ENCODE measurements at places on chromosomes 1 and 21.

DNA sequence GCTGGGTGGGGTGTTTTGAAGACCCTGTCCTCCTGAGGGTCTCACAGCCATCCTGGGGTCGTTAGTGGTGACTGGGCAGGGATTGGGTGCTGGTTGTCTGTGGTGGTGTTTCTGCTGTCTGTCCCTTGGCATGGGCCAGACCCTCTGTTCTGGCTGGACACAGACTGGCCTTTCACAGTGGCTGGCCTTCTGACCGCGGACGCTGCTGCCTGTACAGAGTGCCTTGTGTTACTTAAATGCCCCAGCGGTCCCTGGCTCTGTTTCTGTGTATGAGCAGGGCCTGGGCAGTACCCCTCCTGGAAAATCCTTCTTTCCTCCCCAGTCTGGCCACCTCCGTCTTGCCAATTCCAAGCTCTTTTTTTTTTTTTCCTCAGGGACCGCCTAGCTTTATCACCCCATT, 50.9 kb downstream of the SH3BGR start:
- DNase-seq, result no peak

DNA sequence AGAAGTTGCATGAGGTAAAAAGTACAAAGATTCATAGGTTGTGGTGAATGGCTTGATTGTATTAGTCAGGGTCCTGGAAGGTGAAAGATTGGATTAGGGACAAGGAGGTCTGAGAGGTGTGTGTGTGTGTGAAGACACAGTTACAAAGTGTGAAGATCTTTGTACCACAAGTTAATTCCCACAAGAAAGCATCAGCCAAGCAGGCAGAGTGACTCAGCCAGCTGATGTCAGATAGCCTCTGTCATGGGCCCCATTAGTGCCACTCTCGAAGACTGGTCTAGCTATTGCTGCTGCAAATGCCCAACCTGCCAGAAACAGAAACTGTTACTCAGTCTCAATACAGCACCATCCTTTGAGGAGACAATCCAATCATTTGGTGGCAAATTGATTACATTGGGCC, 96.5 kb downstream of the DTL start:
- DNase-seq, result no peak

DNA sequence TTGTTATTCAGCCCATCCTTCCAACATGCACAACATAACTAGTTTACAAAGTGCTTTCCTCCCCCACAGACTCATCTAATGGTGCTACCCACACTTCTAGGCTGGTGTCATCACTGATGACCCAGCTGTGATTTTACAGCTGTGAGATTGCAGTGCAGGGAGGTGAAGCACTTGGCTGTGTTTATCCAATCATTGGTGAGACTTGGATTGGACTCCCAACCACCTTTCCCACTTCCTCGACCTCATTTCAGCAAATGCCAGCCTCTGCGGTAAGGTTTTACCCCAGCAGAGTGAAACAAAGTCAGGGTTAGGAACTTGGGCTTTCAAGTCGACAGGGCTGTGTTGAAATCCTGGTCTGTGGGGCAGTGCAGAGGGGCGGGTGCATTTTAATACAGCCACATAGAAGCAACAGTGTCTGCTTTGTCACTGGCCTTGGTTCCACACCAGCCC, 22.1 kb downstream of the ECHDC2 start:
- DNase-seq, result no peak

- no peak for DNase-seq
These were observed 780.2 kb upstream of the ADGRL2 start for GRCh38 chr1:81020506-81020905.

GRCh38 chr1:54277451-54278341, 77.7 kb downstream of the MRPL37 start:
- no peak for DNase-seq

DNA sequence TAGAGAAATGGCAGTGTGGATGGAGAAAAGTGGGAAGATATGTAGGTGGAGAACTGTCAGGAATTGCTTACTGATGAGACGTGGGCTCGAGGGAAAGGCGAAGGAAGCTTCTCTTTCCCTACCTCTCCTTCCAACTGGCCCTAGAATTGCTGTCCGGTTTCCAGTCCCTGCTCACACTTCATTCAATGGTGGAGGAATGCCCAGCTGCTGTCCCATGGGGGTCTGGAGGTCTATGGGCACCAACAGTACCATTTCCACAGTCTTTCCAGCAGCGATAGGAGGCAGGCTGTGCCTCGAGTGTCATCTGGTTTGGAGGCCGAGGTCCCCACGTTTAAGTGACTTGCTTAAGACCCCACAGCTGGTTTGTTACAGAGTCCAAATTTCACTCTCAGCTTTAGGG, 31.5 kb upstream of the CD1D start:
- DNase-seq, result no peak

DNA sequence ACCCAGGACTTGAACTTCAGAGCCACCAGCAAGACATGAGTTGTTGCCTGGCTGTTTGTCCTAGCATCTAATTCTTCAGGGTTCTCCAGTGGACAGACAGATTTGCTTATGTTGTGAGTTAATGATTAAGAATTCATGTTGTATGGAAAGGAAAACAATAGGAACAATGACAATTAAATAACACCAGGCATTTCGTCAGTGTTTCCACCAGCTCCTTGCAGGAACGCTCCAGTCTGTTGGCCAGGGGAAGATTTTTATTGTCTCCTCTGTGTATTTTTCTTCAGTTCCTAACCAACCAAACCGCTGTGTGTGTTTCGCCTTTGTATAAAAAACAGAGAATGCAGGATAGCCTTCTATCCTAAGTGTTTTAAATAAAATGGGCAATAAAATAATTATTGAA, 64.4 kb upstream of the PTGFR start:
- no peak for DNase-seq

DNA sequence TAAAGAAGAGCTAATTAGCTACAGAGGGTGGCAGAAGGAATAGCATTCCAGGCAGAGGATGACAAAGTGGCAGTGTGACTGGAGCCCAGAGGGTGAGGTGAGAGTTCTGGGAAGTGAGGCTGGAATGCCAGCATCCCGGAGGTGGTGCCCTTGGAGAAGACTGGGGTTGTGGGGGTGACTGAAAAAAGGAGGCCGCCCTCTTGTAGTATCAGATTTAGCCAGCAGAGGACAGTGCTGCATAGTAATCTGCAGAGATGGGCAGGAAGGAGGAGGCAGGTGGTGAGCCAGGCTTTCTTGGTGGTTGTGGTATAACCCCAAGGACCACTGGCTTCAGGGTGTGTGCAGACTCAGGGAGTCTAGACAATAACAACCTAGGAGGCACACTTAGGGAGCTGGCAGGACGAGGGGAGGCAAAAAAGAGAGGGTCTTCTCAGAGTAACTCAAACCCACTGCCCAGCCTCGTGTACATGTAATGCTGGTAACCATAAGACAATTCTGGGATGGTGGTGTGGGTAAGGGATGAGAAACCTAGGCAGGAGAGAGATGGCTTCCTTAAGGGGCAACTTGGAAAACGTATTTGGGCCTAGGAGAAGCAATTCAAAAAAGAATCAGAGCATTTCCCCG, 30.5 kb downstream of the MROH7 start:
- no peak for DNase-seq

DNA sequence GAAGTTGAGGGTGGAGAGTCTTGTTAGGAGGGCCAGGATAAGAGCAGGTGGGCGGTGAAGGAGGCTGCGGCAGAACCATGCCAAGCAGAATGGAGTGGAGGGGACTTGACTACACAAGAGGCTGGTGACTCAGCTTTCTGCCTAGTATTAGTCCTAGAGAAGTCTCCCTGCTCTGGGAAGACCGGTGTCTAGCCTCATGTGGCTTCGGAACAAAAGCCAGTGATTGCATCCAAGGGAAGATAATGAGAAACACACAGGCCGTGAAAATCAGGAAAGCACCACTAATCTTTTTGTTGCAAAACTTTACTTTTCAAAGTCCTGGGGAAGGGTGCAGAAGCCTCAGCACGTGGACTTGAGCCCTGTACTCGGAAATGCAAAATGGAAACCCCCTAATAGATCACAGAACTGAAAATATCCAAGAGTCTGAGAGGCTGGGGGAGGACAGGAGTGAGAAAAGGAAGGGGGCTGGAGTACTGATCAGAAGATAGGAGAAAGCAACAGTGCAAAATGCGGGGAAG, 31.4 kb downstream of the DDR2 start:
- no peak for DNase-seq

GRCh38 chr1:225848030-225848955, 33.9 kb downstream of the TMEM63A start:
- no peak for DNase-seq

GRCh38 chr1:43839056-43839455, 94.5 kb upstream of the ARTN start:
- no peak for DNase-seq

- DNase-seq, result no peak
These were observed 66.3 kb downstream of the SLC27A3 start for GRCh38 chr1:153841463-153841994.

GRCh38 chr1:100382657-100383056, 30.4 kb downstream of the CDC14A start:
- no peak for DNase-seq

- DNase-seq, result no peak
These were observed 273.4 kb upstream of the CACYBP start for GRCh38 chr1:174726167-174726879.

DNA sequence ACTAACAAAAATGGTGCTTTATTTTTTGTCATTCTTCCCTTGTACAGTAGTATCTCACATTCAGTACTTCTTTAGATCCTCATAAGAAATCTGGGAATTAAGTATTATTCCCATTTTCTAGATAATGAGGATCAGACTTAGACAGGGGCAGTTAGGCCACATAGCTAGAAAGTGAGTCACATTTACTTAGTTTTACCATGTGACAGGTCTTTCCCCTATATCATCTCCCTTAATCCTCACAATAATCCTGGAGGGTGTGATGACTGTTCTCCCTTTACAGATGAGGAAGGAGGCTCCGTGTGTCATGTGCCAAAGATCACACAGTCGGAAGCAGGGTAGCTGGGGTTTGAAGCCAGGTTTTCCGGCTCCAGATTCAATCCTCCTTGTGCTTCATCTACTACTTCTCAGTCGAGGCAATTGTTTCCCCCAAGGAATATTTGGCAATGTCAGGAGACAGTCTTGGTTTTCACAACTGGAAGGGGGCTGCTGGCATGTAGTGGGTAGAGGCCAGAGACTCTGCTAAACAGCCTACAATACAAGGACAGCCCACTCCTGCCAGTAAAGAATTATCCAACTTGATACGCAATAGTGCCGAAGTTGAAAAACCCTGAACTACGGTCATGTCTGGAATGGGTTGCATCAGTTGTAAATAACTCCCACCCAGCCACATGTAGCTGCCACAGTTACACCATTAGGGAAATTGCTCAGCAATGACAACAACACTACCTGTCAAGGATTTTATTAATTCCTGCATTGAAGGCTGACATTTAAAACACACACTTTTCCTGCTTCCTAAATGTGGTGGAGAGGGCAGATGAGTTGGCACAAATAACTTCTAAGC, 54.5 kb downstream of the C8B start:
- DNase-seq, result no peak

GRCh38 chr1:219184337-219184736, 10.7 kb downstream of the LYPLAL1 start:
- no peak for DNase-seq

DNA sequence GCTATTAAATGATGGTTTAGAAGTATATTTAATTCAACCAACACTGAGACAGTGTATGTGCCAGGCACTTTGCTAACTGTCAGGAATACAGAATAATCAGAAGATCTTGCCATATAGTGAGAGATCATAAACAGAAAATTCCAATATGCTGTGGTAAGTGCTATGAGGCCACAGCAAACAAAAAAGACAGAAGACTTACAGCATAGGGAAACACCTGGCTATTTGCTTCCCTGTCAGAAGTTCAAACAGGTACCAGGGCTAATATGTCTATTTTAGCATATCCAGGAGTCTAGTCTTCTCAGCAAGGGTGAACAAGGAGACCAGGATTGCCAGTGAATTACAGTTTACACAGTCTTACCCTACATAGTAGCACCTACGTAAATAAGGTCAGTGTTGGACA, 30.4 kb downstream of the TRIT1 start:
- DNase-seq, result no peak

GRCh38 chr1:231757101-231757404, 130.5 kb downstream of the DISC1 start:
- no peak for DNase-seq

GRCh38 chr1:211381481-211382181, 55.0 kb downstream of the TRAF5 start:
- no peak for DNase-seq

DNA sequence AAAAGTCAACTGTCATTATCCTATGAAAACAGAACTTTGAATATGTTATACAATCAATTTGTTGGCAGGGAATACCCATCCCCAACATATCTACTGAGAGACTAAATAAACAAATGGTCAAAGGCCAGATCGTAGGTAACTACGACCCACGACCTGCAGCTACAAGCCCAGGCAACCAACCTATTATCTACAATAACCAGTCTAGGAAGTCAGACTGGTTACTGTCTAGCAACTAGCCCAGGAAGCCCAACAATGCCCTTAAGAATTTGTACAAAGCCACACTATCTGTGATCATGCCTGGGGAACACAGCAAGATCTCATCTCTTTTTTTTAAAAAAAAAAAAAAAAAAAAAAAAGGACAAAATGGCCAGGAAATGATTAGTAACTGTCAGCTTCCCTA, 58.7 kb downstream of the SMYD3 start:
- no peak for DNase-seq

DNA sequence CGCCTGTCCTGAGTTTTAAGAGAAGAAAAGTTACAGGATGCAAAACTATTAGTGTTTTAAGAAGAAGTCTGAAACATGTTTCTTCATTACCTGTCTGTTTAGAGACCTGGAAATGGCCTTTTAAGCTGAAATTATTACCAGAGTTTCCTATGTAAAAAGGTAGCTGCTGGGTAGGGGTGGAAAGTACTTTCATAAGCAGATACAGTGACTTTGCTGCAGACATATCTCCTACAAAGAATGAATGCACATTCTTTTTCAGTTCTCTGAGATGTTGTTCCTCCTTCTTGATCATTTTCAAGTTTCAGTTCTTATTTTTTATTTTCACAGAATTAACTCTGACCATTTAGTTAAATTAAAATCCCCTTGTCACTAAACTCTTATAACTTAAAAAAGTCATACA, 1329.6 kb downstream of the KCNT2 start:
- no peak for DNase-seq

- no peak for DNase-seq
These were observed 47.0 kb upstream of the GJA5 start for GRCh38 chr1:147807405-147807804.

GRCh38 chr1:84632673-84633434, 57.4 kb downstream of the SSX2IP start:
- no peak for DNase-seq

DNA sequence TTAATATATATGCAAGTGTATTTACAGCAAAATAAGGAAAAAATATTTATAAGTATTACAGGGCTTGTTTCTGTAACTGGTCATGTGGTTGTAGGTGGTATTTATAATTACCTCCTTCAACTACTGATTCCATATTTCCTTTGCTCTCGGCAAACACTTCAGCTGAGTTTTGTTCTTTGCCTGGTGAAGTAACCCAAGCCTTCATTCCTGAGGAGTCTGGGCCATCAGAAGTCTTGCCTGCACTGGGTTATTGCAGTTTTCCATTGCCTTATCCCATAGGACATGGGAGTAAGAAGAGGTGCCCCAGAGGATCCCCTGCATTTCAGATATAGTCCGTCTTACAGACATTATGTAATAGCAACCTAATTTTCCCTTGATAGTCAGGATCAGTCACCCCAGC, 23.8 kb downstream of the MARK1 start:
- DNase-seq, result no peak

GRCh38 chr1:39497585-39497984, 6.1 kb downstream of the BMP8A start:
- no peak for DNase-seq

GRCh38 chr1:174656409-174657059, 208.8 kb downstream of the GPR52 start:
- no peak for DNase-seq

- no peak for DNase-seq
These were observed 836.1 kb upstream of the ADAMTS5 start for GRCh38 chr21:27802816-27803475.

- DNase-seq, result no peak
These were observed 4.2 kb downstream of the GJA4 start for GRCh38 chr1:34796990-34797389.
